ENCODE measurements at places on chromosomes 5 and 9.

- no peak for DNase-seq
Measured at GRCh38 chr5:91190314-91190690, 192.8 kb downstream of the ARRDC3 start.

DNA sequence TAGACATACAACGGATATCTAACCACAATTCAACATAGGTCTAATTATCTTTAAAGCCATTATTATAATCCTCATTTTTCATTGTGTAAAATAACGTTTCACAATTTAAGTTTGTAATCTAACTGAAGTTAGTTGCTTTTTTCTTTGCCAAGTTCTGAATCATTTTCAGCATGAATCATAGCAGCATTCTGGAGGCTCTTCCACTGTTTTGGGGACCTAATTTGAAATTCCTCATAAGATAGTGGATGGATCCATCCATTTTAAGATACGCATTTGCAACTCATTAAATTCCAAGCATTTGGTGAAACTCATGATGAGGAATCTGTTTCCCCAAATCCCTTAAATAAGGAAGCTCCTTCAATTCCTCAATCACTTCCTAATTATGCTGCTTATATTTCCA, 447.1 kb upstream of the CDH10 start:
- no peak for DNase-seq

- DNase-seq = no peak
Measured at GRCh38 chr9:97362777-97363545, 48.9 kb upstream of the TDRD7 start.

- DNase-seq = no peak
Measured at GRCh38 chr5:179825655-179826182, 5.0 kb downstream of the SQSTM1 start.

- DNase-seq = no peak
Measured at GRCh38 chr5:133846478-133847226, 121.8 kb downstream of the C5orf15 start.

DNA sequence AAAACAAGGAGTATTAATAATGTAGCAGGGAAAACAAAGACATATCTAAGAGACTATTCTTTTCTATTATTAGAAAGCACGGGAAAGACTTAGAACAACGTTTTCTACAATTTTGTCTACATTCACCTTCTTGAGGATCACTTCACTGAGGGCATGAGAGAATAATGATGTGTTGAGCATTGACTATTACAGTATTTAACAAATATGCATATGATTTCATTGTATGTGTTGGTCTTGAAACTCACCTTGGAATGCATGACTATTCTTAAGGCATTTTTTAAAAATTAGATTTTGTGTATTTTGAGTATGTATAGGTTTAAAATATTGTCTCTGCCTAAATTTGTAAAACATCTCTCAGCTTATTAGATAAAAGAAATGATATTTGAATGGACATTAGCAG, 1.2 kb downstream of the FSD1L start:
- DNase-seq = no peak
